ENCODE measurements at places on chromosomes 2 and 18.
A peak's percentile ranks its signal among the peaks of the same experiment; 100 is the strongest.

DNA sequence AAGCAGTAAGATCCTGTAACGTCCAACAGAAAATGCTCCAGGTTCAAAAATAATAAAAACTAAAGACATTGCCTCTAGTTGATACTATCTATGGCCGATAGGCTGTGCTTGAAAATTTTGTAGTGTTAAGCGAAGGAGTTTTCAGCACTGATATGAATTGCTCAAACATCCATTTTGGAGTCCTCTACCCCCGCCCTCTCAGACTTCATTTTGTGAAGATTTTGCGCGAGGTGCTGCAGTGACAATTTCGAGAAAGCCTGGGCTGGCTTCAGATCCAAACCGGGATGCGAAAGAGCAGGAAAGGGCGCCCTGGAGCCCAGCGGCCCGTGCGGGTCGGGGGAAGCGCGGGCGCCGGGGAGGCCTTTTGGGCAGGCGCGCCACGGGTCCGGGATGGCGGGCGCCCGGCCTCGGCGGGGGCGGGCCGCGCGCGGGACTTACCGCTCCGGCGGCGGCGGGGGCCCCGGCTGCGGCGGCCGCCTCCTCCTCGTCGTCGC is 1.8 kb downstream of the SP3 start:
- DNase-seq, result no peak

DNA sequence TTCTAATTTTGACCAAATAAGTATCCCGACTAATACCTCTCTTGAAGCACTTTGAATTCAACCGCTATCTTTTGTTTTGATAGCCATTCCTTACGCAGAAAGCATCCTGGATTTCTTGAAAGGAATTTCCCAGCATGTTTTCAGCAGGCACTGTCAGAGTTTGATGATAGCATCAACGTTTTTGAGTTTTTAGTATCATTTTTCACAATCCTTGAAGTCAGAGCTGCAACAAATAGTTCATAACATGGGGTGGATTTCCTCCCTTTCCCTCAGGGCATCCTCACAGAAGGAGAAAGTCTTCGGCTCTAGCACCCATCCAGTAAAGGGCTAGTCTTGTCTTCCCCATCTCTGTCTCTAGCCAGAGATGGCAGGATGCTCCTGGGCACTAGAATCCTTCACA is 46.2 kb downstream of the ANKRD44 start:
- no peak for DNase-seq

- peak; percentile 65 for DNase-seq
Measured at GRCh38 chr2:71067567-71068217, 756 bp upstream of the NAGK start.

GRCh38 chr2:213722565-213722964 is 438.3 kb downstream of the SPAG16 start:
- no peak for DNase-seq

- peak; percentile 30 for DNase-seq
Measured at GRCh38 chr2:11773747-11774525, 27.5 kb downstream of the LPIN1 start.

GRCh38 chr18:30234755-30235154 is 807.8 kb downstream of the DSC3 start:
- DNase-seq, result no peak

DNA sequence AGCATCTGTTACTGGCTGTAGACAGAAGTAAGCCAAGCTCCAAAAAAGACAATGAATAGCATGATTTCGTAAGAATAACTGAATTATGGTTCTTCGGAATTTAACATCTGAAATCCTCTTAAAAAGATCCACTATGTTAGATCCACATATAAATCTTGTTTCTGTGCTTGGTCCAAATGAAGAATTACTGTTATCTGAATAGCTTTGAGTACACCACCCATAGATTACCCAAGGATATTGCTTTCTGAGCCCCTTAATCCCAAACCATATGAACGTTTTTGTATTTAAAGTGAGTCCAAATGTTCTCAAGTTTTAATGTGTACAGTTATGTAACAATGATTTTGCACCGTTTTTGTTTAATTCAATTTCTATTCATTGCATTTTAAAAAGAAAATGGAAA is 124.9 kb downstream of the DSC3 start:
- no peak for DNase-seq

GRCh38 chr18:75678627-75679026 is 251.1 kb upstream of the SMIM21 start:
- DNase-seq, result no peak

DNA sequence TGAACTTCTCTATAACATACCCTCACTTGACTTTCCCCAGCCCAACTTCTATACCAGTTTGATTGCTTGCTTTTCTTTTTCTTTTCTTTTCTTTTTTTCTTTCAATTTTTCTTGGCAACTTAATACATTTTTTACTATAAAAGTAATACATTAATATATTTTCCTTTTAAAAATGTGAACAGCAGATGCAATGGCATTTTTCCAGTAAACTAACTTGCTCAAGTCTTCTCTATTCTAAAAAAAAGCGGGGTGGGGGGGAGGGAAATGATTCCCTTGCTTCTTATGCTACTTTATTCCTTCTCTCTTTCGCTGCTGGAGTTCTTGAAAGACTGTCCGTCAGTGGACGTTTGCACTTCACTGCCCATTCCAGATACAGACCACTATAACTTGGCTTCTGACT is 70.5 kb downstream of the RBMS1 start:
- DNase-seq, result no peak
